Activated T-cell treated with anti-CD3 and anti-CD28 coated beads for 48 hours (primary cell): ENCODE measurements at places on chromosomes 5 and 9.

- no peak for DNase-seq
These were observed 188.5 kb upstream of the RASA1 start for GRCh38 chr5:87079219-87079618.

- DNase-seq, result no peak
These were observed at the start of gene DMRT3 for GRCh38 chr9:976258-976942. Gene DMRT3 (plus strand): TSS chr9:976655. CDS start chr9:977002, 347 bp downstream.

GRCh38 chr9:133711428-133712220 is 26.5 kb downstream of the SARDH start:
- no peak for DNase-seq

GRCh38 chr5:116905885-116906284 is 331.3 kb upstream of the SEMA6A start:
- no peak for DNase-seq

DNA sequence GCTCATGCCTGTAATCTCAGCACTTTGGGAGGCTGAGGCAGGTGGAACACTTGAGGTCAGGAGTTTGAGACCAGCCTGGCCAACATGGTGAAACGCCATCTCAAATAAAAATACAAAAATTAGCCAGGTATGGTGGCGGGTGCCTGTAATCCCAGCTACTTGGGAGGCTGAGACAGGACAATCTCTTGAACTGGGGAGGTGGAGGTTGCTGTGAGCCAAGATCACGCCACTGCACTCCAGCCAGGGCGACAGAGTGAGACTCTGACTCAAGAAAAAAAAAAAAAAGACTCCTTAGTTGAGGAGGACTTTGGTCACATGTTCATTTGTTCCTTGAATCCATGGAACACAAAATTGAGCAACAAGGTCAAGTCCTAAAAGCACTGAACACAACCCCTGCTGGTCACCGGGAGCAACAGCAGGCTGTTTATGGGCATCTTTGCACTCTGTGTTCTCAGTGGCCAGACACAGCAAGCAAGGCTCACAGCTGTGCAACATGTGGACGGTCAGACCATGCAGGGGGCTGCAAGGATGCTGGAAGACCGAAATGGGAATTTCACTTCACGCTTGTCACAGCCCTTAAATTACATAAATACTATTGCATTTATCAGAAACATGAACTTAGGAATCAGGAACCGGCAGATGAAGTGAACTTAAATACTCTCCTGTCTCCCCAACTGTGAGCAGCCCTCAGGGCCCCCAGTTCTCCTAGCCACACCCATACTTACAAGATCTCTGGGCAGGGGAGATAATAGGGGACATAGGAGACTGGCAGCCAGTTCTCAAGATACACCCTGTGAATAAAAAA is 2.8 kb downstream of the GBGT1 start:
- DNase-seq, result peak; percentile 24

- DNase-seq, result no peak
These were observed 3.4 kb downstream of the IL13 start for GRCh38 chr5:132661231-132662003.
